Progenitor cell of endocrine pancreas (in vitro differentiated cells): ENCODE measurements at places on chromosomes 3 and 15. TPM values are rescaled to one million over a fixed set of nuclear protein-coding genes. Genes with fewer than 3 reads are reported as not detected.

The RGMA gene
- total RNA-seq = 11.4 and 11.8 TPM in 2 replicates

The PFN2 gene
- 233 and 246 TPM in 2 replicates for total RNA-seq

The NCBP2 gene
- total RNA-seq = 79.9 and 84.9 TPM in 2 replicates

The WNT7A gene
- not detected in 2 replicates for total RNA-seq

The SPESP1 gene
- total RNA-seq = not detected in 2 replicates

The SMAD3 gene
- 49.9 and 51.3 TPM in 2 replicates for total RNA-seq

The PRKCI gene
- 61.4 and 67.6 TPM in 2 replicates for total RNA-seq

The XPC gene
- 40.1 and 43.0 TPM in 2 replicates for total RNA-seq

DNA sequence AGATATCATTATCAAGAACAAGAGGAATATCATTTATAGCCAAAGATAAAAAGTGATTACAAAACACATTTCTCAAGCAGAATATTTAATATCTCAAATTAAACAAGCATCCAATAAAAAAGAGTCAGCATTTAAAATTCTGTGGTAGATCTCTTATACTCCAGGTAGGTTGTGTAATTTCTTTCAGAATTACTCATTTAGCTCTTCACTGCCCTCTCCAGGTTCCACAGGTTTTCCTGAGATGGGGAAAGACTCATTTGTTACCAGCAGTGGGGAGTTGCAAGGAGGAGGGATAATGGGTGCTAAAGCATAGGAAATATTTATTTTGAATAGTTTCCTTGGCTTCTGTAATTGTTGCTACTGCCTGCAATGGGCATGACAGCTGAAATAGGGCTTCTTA lies 83.1 kb upstream of the RASGRP1 start:
- no peak for DNase-seq

DNA sequence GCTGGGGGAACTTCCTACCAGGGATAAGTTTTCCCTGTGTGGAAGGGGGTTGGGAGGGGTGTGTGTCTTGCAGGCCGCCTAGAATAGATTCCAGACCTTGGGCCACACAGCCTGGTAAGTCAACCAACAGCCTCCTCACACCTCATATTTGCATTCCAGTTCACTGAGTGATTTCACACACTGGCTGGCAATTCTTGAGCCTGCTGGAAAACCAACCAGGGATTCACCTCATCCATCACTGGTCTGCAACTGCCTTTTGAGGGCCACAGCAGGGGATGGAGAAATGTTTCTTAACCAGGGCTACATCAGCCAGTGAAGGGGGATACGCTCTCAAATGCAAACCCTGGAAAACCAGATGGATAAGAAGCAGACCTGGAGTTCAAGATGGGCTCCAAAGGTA lies 2.0 kb downstream of the FSTL1 start:
- DNase-seq = no peak

DNA sequence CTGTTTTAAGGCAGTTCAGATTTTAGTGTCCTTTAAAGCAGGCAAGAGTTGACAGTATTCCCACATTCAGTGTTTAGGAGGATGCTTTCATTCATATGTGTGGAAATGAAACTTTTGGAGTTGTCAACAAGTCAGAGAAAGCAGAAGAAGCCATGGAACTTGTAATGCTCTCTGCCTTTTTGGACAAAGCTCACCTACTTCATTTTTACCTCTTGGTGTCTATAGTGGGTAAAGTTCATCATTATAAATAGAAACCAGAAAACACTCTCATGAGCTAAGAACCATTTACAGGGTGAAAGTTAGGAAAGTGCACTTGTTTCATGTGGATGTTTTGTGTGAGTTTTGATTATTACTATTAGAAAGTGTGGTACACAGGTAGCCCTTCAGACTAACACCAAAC lies 9.2 kb upstream of the NFKBIZ start:
- no peak for DNase-seq

- no peak for DNase-seq
Observed at GRCh38 chr15:75844629-75845335, 1.5 kb downstream of the UBE2Q2 start.

- no peak for DNase-seq
Observed at GRCh38 chr3:40211579-40211978, 97.9 kb upstream of the EIF1B start.

- DNase-seq = no peak
Observed at GRCh38 chr3:168806871-168807270, 711.1 kb upstream of the GOLIM4 start.

- DNase-seq = peak; percentile 10
Observed at GRCh38 chr15:86139828-86140227, 60.2 kb downstream of the AGBL1 start.

DNA sequence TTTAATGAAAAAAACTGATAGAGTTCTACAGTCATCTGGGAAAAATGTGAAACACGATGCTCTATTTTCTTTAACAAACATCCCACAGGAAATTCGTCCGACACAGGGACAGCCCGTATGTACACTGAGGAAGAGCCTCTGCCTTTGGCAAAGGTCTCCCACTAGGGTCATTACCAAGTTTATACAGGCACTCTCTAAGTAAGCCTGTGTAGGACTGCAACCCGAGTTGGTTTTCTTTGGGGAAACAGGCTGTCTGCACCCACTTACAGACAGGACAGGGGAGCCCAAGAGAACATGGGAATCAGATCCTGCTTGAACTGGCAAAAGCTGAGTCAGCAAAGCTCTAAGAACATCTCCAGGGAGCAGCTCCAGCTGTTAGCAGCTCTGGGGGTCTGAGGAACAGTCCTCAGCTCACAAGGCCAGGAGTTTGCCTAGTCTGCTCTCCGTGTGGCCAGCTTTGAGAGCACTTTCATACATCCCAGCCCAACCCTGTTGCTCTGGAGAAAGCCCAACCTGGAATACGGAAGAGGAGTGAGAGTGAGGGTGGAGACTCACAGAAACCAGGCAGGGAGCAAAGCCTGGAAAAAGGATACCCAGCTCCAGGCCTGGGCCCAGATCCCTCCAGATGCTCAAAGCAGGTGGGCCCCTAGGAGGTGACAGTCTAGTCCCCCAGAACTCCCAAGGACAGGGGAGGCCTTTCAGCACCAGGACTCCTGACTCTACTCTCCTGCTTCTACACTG lies 1.9 kb downstream of the TBC1D2B start:
- DNase-seq = no peak

- no peak for DNase-seq
Observed at GRCh38 chr3:105505170-105505569, 138.5 kb downstream of the ALCAM start.

DNA sequence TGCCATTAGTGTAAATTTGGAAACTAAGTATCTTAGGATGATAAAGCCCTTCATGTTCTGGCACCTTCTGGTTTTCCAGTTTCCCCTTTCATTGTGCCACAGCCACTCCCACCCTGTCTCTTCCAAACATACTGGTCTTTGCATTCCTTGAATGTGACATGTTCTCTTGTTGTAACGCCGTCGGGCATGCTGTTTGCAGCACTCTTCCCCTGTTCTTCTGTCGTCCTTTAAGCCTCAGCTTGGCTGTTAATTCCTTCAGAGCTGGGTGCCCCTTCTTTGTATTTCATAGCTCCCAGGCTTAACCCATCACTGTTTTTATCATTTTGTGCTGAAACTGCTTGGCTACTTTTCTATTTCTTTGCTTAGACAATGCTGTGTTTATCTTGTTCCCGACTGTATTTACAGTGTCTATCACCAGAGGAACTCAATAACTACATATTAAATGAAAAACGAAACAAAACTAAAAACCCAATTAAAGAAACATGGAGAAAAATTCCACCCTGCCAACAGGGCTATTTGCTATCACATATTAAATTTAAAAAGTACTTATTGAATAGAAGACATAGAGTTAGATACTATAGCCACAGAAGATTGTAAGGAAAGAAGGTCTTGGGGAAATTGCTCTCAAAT lies 95.4 kb upstream of the KCNAB1 start:
- no peak for DNase-seq

DNA sequence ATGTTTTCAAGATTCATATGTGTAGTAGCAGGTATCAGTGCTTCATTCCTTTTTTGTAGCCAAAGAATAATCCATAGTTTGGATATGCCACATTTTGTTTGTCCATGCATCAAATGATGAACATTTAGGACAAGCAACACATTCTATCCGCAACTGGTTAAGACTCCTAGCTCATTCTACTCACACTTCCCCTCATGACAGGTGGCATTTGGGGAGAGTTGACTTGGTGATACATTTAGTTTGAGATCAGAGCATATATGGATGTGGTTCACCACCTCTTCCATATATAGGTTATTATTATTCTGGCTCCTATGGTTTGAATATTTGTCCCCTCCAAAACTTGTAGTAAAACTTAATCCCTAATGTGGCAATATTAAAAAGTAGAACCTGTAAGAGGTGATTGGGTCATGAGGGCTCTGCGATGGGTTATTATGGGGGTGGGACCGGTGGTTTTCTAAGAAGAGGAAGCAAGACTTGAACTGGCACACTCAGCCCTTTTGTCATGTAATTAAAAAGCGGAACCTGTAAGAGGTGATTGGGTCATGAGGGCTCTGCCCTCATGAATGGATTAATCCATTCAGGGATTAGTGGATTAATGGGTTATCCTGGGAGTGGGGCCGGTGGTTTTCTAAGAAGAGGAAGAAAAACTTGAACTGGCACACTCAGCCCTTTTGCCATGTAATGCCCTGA lies 75.3 kb upstream of the HRH1 start:
- no peak for DNase-seq

DNA sequence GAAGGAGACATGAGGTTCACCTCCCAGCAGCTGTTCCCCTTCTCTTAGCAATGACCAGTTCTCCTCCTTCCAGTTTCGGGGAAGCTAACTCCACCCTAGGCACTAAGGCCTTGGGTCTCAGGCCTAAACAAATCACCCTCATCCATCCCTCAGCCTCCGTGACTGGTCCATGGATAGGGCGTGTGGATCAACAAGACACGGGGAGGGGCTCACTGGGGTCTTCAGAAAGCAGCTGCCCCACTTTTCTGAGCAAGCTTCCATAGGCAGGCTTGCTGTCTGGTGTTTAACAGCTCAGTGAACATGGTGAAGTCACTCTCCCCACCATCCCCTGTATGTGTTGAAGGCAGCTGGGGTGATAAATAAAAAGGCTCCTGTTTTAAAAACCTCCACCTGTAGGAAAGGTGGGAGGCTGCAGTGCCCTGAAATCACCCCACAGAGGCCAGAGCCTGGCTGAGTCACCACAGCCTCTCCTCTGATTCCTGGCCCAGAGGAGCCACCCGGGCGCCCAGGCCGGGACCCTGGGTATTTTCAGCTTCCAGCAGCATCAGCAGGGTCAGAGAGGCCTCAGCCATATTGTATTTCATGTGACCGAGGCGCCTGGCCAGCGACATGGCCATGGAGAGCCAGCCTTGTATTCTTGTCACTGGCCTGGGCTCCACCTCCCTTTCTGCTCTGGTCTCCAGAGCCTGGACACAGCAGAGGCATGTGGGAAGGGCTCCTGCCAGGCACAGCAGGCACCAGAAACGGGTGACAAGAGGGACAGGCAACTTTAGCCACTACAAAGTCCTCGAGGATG lies 60.3 kb upstream of the HERC1 start:
- DNase-seq = no peak

DNA sequence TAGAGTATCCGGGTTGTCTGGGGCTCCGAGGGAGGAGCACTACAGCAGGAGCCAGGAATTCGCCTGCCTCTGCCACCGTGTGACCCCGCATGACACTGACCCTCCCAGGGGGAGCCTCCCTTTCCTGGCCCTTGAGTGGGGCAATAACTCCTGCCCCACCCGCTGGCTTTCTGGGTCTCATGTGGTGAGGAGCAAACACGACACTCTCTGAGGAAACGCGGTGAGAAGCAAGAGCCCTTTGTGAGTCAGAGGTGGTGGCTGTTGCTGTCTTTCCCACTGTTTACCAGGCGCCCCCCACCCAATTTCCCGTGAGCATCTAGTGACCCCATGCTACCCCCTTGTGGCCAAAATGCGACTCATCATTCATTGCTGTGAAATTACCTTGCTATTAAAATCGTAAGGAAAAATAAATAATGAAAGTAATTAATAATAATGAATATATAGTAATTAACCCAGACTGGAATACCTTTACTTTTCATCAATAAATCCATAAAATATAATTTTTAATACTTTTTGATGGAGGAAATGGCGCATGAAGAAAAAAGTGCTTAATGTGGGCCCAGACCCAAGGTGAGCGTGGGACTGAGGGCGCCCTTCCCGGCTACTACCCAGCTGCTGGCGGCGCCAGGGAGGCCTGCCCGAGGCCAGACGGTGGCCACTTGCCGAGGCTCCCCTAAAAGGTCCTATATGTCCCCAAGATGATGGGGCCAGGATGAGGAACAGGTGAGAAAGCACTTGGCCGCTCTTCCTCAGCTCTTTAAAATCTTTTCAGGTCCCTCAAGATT lies 29.3 kb downstream of the CCNL1 start:
- DNase-seq = peak; percentile 57

DNA sequence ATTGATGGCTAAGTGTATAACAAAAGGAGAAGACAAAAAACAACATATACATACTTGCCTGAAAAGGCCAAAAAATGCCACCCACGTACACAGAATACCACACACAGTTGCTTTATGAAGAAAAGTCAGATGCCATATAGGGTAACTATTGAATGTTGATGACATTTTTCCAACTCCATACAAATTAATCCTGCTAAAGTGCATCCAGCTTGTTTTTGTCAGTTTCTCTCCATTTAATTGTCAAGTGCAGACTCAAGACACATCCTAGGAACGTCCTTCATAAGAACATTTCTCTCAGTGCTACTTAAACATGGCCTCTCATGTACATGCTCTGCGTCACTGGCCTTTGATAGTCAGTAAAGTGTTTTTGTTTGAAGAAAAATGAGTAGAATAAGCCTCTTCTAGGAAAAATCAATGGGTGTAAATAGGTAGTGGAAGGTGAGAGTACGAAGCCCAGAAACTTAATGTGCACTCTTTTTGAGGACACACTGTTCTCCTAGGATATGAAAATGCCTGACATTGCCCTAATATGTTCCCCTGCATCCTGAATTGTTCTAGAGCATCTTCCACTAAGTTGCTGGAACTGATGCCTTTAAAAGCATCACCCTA lies 267.4 kb upstream of the ATP11B start:
- DNase-seq = no peak

DNA sequence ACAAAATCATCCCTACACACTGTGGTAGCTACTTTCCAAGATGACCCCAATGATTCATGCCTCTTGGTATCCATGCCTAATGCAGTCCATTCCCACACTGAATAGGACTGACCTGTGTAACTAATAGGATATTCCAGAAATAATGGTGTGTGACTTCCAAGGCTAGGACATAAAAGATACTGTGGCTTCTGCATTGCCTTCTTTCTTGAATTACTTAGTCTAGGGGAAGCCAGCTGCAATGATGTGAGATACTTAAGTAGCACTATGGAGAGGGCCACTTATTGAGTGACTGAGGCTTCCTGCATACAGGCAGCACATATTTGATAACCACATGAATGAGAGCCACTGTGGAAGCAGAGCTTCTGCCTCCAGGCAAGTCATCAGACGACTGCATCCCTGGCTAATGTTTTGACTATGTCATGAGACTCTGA lies 50.1 kb downstream of the NR1I2 start:
- DNase-seq = no peak
